ENCODE measurements at places on chromosomes 1 and 21.

GRCh38 chr1:66402194-66402593, 131.8 kb upstream of the SGIP1 start:
- peak; percentile 82 for DNase-seq

- DNase-seq, result no peak
These were observed 111.5 kb upstream of the APP start for GRCh38 chr21:26282058-26282457.

DNA sequence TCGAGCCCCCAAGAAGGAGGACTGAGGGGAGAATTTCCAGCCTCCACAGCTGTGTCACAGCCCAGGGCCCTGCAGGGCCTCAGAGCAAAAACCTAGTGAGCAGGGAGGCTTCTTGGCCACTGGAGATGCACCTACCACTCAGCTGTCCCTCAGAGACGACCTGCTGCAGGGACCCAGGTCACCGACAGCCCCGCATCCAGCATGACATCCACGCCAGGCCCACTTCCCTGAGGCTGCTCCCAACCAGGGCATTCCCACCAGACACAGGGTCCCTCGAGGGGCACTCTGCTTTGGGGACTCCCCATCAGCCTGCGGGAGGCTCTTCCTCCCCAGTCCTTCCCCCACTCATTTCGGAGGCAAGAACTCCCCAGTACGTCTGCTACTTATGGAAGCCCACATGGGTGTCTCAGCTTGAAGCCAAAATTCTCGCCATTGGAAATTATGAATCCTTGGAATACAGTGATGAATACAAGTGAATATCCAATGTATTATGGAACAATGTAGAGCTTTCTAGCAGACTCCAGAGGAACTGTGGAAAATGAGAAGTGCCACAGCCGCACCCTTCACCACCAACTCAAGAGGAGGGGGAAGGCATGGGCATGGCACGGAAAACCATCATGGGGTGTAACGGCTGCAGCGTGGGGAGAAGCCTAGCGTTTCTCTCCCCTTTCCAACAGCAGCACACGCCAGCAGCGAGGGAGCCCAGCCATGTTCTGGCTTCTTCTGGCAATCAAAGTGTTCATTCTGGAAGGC, 6.9 kb downstream of the TFF3 start:
- no peak for DNase-seq

- DNase-seq, result no peak
These were observed 33.4 kb upstream of the XPR1 start for GRCh38 chr1:180598333-180598974.

- peak; percentile 52 for DNase-seq
These were observed 29.0 kb upstream of the ARID1A start for GRCh38 chr1:26666855-26667254.

GRCh38 chr1:234755449-234755863, 145.5 kb upstream of the IRF2BP2 start:
- peak; percentile 98 for DNase-seq

DNA sequence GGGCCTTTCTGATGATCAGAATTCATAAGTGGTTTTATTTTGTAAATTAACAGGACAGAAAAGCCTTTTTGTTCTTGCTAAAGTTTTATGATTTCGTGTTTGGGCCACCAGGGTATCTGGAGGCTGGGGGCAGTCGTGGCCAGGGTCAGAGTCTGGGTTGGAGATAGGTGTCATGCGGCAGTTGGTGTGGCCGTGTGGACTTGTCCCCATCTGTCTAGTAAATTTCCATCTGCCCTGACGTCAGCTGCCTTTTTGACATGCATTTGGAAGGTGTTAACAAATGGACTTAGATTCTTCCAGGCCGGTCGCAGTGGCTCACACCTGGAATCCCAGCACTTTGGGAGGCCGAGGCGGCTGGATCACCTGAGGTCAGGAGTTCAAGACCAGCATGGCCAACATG, 56.8 kb downstream of the SKI start:
- no peak for DNase-seq

- no peak for DNase-seq
These were observed 37.6 kb upstream of the HMCN1 start for GRCh38 chr1:185696422-185697150.

DNA sequence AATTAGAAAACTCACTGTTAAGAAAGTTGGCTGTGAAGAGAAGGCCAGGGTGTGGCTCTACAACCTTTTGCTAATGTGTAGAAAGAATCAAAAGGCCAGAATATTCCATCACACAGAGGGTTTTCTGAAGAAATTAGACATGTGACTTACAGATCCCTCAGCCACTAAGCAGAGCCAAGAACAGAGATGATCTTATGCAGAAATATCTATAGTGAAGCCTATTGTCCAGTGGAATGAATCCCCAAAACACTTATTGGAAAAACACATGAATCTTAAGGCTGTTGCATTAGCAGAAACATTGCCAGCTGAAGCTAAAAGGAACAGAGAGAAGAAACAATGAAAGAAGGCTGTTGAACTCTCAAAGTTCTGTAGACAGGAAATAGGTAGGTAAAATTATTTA, 979.2 kb downstream of the MRPL39 start:
- no peak for DNase-seq

DNA sequence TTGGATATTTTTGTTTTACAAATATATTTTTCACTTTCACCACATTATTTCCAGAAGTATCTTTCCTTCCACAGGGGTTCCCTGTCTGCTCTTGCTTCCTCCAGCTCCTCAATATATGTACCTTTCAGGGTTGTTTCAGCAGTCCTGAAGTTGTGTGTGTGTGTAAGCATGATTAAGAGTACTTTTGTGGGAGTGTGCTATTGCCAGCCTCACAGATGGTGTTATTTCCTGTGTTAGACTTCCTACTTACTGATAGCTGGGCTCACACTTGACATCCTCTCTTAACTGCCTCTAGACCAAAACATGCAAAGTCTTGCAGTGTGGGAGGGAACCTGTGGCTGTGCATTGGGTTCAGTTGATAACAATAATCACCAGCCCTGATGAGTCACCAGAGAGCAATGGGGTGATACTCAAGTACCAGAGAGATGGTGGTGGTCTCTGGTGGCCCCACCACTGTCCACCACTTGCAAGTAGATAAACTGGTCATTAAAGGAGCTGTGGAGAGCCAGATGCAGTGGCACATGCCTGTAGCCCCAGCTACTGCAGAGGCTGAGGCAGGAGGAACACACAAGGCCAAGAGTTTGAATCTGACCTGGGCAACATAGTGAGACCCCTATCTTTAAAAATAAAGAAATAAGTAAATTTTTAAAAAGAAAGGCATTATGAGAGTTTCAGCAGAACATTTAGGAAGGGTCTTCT, 126.7 kb downstream of the NR5A2 start:
- no peak for DNase-seq

DNA sequence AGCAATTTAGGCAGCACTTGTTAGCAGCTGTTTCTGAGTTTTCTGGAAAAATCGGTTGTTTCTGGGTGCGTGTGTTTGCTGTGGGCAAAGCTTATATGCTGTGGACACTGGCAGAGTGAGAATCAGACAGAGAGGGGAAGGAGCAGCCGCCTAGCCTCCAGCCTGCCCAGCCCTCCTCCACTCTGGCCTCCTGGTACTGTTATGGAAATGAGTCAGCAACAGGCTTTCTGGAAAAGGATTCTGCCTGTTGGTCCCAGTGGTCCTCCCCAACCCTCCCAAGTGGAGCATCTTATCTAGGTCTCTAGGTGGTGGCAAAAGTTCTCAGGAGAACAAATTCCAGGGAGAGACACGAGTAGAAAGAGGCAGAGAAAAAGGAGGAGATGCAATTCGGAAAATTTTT, 42.2 kb upstream of the GOLT1A start:
- peak; percentile 55 for DNase-seq

GRCh38 chr1:106063510-106063909, 993.0 kb upstream of the PRMT6 start:
- no peak for DNase-seq

GRCh38 chr1:36982709-36983108, 51.6 kb downstream of the GRIK3 start:
- DNase-seq, result no peak

GRCh38 chr21:44528634-44528995, 11.4 kb downstream of the KRTAP10-1 start:
- DNase-seq, result no peak

DNA sequence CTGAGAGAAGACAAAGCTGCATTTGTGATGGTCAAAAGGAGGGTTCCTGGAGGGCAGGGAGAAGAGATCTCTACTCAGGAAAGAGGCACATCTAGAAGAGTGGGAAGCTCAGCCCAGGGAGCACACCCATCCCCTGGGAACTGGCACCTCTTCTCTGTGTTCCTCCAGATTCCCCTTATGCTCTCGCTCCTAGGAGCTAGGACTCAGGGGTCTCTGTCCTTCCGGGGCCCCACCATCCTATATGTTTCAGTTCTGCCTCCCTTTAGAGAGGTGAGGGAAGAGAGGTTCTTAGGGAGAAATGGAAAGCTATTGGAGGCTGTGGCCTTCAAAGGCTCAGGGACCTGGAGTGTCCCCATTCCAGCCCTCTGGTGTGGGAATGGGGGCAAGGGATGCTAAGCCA, 4.6 kb upstream of the PPM1J start:
- no peak for DNase-seq

GRCh38 chr21:17699524-17700189, 87.0 kb upstream of the BTG3 start:
- no peak for DNase-seq
